ENCODE measurements at places on chromosomes 5 and 9. TPM values are rescaled to one million over a fixed set of nuclear protein-coding genes. Genes with fewer than 3 reads are reported as not detected.

GRCh38 chr9:129258124-129258822 lies 80.2 kb upstream of the IER5L start:
- peak; percentile 92 for DNase-seq

GRCh38 chr9:92188969-92189781 lies 74.0 kb upstream of the SPTLC1 start:
- DNase-seq, result no peak

DNA sequence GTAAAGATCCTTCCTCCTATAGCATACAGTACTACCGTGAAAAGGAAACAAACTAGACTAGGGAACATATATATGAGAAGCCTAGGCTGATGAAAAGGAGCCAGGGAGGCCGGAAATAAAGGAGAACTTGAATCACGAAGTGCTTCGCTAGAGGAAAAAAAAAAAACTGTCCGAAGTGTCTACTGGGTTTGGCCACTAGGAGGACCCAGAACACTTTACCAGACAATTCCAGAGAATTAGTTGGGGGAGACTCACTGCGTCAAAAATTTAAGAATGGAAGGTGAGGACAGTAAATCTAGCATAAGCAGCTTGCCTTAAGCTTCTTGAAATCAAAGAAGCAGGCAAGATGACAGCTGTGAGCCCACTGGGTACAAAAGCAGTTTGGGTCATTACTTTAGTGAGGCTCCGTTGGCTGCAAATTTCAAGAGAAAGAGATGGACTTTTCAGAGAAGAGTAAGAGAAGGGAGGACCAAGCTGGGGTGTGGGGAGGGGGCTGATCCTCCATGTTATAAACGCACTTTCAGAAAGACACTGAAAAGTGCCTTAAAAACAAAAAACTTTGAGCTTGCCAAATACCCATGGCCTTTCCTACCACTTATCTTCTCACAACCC lies 47.4 kb downstream of the P4HA2 start:
- no peak for DNase-seq

DNA sequence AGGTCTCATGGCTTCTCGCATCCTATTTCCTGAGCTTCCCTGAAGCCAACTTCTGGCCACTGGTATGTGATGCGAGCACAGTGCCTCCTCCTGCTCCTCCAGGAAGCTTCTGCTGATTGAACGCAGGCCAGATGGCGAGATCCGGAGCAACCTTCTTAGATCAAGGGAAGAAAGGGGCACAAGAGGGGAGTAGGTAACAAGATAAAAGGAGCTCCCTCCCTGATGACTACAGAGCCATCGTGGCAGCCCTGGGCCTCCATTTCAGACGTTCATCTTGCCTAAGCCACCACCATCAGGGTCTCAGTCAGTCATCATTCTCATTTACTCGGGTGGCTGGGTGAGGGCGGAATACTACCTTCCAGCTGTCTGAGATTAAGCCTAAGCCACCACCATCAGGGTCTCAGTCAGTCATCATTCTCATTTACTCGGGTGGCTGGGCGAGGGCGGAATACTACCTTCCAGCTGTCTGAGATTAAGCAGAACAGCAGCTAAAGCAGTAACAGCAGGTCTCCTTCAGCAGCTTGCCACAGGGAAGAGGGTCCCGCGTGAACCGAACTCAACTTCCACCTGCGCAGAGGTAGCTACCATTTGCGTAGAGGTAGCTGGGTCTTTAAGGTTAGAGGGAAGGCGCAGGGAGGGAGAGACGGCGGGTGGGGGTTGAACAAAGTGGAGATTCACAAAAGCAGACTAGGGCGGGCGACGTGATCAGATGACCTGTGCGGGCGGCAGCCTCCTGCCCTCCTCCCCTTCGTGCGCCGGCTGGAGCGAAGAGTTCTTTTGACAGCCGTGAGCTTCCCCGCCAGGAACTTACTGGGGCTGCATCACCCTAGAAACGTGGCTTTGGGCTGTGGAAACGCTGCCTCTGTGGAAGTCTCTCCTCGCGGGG lies 27.9 kb upstream of the MGAT1 start:
- DNase-seq, result no peak

The ROPN1L gene
- not detected for total RNA-seq

The C1QTNF3 gene
- total RNA-seq, result 2.0 TPM

- DNase-seq, result no peak
Measured at GRCh38 chr9:113634596-113635515, 171.3 kb downstream of the RGS3 start.

DNA sequence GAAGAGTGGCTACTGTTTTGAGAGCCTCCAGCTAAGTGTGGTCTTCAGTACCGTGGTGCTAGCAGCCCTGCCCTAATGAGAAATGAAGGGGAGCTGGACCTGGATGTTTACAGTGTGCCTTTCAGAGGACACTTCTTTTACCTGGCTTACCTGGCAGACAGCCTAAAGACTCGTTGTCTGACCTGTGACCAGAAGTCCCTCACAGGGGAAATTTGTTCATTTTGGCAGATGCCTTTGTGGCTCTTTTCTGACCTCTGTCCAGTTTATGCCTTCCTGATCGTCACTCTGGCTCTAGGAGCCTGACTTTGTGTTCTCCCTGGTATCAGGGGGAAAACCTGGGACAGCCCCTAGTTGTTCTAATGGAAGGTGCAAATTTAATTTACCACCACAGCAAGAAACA lies 475.1 kb downstream of the DMRTA1 start:
- DNase-seq, result no peak

The ADAMTS2 gene
- 13.7 TPM for total RNA-seq

DNA sequence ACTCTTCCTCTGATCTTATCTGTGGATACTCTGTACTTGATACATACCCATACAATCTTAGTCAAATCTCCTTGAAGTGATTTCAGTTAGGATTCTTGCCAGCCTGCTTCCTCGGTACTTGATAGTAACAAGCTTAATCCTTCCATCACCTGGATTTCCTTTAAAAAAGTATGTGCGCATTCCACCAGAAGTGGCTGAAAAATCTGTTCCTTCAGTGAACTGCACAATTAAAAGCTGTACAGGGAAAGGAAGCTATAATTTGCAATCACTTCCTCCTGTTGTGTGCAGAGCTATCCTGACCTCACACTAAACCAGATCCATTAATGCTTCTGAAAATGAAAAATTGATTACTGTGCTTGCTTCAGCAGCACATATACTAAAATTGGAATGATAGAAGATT lies 47.3 kb downstream of the PWWP2A start:
- DNase-seq, result no peak

GRCh38 chr9:118701985-118702384 lies 667.2 kb downstream of the BRINP1 start:
- DNase-seq, result no peak

The NR5A1 gene
- total RNA-seq, result not detected

DNA sequence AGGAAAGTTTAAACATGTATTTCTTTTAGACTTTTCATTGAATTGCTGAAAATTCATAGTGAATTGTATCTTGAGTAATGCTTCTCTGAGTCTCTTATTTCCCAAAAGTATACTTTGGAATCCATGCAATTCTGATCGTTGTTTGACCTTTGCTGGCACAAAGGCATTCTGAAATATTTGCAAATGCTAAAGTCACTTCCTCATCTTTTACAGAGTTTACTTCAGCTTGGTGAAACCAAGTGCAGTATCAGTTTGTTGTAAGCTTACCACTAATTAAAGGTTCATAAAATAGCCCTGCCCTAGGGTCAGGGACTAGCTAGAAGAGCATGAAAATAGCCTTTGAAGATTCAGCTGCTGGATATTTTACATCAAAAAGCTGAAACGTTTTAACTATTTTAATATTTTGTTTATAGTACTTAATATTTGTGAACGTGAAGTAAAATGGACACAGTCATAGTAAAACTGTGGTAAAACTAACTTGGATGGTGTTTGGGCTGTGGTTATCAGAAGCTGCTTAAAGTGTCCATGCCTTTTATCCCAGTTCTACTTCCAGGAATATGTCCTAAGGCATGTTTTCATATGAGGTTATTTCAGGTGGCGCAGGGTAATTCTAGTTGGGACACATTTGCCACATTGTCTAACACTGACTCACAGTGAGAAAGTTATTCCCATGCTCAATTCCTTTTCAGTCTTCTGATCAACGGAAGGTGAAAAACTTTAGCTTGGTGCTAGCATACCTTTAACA lies 45.3 kb downstream of the SLC22A5 start:
- DNase-seq, result no peak

GRCh38 chr9:113446323-113446740 lies 17.2 kb upstream of the RGS3 start:
- no peak for DNase-seq

DNA sequence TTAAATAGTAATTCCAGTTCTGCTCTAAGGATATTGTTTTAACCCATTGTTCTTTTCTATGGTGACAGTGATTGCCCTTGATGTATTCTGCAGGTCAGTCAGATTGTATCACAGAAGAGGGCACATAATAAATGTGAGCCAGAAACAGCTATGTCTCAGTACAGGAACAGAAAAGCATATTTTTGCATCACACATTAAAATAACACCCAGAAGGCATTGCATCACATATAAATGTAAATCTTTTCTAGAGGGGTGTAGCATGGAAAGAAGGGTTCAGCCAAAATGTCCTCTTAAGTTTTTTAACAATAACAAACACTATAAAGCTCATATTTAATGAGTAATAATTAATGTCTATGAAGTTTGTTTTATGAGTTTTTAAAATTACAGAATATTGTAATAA lies 30.0 kb downstream of the ZCCHC7 start:
- no peak for DNase-seq

The TRMO gene
- 13.9 TPM for total RNA-seq

The TTC23L gene
- 0.28 TPM for total RNA-seq

The COL15A1 gene
- 22.4 TPM for total RNA-seq

DNA sequence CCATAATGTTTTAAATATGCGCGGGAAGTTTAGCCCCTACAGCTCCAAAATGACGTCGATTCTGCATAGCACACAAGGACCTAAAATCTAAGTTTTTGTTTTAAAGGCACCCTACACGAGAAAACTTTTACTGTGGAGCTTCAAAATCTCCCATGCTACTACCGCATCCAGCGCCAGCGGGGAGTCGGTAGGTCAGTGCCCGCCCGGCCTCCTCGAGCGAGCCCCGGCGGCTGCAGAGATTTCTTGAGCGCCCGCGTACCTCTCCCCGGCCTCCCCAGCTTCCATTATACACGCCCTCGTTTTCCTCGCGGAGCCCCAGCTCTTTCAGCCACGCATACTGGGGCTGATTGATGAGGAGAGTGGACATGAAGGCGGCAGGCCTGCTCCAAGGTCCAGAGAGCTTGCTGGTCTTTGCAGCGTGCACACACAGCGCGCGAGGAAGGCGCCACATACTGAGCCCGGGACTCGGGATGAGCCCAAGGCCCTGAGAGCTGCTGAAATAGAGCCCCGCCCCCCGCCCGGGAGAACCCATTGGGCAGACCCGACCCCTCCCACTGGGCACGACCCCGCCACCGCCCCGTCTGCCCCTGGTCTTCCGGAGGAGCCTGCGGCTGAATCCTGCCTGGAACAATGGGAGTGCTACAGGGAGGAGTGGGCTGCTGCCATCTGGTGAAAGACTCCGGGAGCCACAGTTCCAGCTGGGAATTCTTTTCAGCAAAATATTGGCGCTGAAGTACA lies at the start of gene ALDH7A1:
TSS of gene ALDH7A1 (minus strand) at position 472 of the 738 bp plus-strand sequence. CDS start at position 451, 21 bp downstream.
- DNase-seq, result peak; percentile 92

The MLLT3 gene
- total RNA-seq, result 7.6 TPM

GRCh38 chr5:68337235-68337634 lies 121.7 kb downstream of the PIK3R1 start:
- no peak for DNase-seq

DNA sequence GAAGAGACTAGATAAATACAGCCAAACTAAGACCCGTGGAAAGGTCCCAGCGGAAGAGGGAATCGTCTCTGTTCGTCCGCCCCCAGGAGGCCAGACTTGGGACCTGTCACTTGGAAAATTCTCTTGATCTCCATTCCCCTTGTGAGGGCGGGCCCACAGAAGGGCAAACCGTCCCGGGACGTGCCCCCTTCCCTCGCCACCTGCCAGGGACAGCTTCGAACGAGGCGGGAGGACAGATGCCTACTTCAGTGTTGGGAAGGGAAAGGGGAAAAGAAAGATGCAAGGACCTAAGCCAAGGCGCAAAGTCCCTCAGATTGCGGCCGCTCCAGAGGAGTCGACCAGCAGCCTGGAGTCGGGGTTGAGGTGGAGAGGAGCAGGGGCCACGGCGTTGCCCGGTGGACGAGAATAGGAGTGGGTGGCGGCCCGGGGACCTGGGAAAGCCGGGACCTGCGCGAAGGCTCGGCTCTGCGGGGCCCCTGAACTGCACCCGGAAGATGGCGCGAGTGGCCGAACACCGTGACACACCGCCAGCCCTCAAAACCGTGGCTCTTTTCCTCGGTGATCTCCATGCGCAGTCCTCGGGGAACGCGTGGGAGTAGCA lies 4.4 kb upstream of the EBF1 start:
- no peak for DNase-seq

GRCh38 chr9:129584136-129584535 lies 36.8 kb downstream of the C9orf50 start:
- DNase-seq, result peak; percentile 73

The NTMT1 gene
- total RNA-seq, result 36.0 TPM

- no peak for DNase-seq
Measured at GRCh38 chr5:177412603-177413233, 3.4 kb upstream of the F12 start.

GRCh38 chr5:80193401-80193800 lies 62.4 kb downstream of the SERINC5 start:
- DNase-seq, result no peak

DNA sequence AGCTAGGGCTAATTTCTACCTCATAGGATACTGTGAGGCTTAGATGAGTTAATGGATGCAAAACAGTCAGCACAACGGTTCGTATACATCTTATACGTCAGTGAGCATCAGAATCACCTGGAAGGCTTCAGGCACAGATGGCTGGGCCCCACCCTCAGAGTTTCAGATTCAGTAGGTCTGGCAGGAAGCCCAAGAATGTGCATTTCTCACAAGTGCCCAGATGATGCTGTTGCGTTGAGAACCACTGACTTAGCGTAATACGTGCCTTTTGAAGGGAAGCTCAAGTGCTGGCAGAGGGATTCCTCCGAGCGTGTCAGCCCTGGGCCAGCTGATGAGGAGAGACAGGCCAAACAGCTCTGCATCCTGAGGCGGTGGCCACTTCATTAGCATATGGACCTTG lies 117.1 kb upstream of the WWC1 start:
- DNase-seq, result no peak

DNA sequence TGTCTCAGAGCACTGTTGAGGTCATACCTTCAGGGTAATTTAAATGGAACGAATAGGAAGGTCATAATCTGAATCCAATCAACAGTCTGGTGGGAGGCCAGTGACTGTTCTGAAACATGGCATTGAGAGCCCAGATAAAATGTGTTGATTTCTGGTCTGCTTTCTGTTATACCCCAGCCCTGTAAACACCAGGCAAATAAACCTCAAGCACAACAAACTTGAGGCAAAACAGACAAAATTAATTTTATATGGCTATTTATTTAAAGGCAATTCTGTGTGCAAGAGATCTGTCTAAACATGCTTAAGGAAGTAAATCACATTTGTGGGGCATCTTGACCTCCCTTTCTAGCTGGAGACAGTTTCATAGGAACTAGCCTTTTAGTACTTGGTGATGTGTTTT lies 140.9 kb upstream of the SPEF2 start:
- no peak for DNase-seq
